HCT116 (cell line): ENCODE measurements at places on chromosomes 6 and 20.

DNA sequence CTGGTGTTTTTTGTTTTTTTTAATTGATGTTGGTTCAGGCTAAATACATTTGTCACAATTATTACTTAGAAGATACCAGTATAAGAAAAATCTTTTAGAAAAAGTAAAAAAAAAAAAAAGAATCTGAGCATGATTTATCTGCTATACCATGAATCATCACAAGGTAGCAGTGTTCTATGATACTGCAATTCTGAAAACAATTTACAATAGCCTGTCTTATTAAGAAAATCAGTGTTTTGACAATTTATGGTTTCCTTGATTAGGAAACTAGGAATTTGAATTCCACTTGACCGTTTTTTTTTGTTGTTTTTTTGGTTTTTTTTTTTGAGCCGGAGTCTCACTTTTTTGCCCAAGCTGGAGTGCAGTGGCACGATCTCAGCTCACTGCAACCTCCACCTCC lies 9.3 kb upstream of the MAK start:
- no peak for DNase-seq

GRCh38 chr20:56217829-56218228 lies 30.7 kb upstream of the MC3R start:
- no peak for DNase-seq

GRCh38 chr6:41939848-41940758 lies 1.5 kb downstream of the CCND3 start:
- DNase-seq = no peak

- DNase-seq = no peak
These were observed 197.7 kb downstream of the CD109 start for GRCh38 chr6:73893696-73894095.

GRCh38 chr6:107942142-107942541 lies 15.9 kb downstream of the SEC63 start:
- DNase-seq = no peak

- no peak for DNase-seq
These were observed 26.4 kb upstream of the EFHC1 start for GRCh38 chr6:52393780-52394179.

- DNase-seq = no peak
These were observed 64.8 kb downstream of the LMBRD1 start for GRCh38 chr6:69732045-69732444.

- DNase-seq = no peak
These were observed 643.8 kb upstream of the AGPAT4 start for GRCh38 chr6:161917645-161918044.

DNA sequence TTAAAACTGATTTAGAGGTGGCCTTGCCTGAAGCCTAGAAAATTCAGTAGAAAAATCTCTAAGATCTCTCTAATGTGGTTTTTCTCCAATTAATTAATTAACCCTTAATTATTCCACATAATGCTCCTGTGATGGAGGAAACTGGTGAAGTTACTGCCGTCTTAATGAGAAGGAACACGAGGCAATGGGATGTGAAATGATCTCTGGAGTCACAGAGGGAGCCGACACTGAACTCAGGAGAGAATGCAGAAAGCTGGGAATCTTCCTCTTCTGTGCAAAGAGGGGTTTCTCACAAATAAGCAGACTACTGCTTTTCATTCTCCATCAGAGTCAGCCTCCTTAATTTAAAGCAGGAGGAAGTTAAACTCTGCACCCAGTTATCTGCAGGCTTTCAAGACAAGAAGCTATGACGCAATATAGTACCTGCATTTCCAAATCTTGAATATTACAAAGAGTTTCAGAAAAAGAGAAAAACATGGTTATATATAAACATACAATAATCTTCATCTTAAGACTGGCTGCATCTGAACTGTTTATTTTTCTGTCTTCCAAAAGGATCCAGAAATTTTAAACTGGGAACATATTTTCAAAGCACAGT lies 18.1 kb upstream of the SNRPB2 start:
- no peak for DNase-seq

GRCh38 chr6:37878150-37878710 lies 58.7 kb downstream of the ZFAND3 start:
- no peak for DNase-seq

- no peak for DNase-seq
These were observed 153.1 kb downstream of the DST start for GRCh38 chr6:56489559-56489958.

GRCh38 chr6:45420909-45421708 lies 43.4 kb upstream of the SUPT3H start:
- no peak for DNase-seq

- no peak for DNase-seq
These were observed 50.6 kb downstream of the FKBP1C start for GRCh38 chr6:63261820-63262219.

DNA sequence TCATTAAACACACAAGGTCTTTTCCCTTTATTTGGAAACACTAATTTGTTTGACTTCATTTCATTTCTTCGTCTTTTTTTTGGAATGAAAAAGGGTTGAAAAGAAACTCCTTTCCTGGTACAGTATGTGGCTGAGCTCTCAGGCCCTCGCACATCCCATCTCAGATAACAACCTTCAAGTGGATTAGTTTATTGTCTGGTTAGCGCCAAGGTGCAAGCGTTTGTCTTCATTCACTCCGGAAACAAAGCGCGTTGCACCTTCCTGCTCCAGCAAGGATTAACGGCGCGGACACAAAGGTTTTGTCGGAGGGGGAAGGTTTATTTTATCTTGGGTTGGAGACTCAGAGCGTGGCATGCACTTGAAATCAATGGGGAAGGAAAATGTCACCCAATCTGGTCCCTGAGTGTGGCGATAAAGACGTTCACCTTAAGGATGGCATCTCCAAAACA lies 5.3 kb upstream of the NKX2-2 start:
- no peak for DNase-seq

GRCh38 chr6:127129251-127129650 lies 10.8 kb downstream of the RSPO3 start:
- no peak for DNase-seq

GRCh38 chr6:150600301-150601017 lies 774 bp downstream of the PLEKHG1 start:
- peak; percentile 72 for DNase-seq

DNA sequence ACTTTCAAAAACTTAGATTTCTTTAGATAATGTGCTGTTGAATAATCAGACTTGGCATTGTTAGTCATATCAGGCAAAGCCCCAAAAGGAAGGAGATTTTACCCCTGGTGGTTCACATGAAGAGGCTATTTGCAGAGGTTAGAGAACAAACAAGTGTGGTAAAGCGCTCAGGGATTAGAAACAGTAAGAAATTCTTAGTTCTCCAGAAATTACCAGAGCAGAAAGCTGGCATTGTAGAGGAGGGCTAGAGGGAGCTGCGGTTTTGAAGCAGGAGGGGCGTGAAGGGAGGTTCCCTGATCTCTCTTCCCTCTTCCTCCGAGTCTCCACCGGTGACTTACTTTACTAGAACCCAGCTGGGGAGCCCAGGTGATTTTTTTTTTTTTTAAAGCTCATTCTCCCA lies 10.2 kb downstream of the MYO6 start:
- DNase-seq = no peak
